Activated T-helper 1 cell treated with Interleukin-2 at 50 U/mL for 16 hours (primary cell): ENCODE measurements at places on chromosomes 4 and X.

DNA sequence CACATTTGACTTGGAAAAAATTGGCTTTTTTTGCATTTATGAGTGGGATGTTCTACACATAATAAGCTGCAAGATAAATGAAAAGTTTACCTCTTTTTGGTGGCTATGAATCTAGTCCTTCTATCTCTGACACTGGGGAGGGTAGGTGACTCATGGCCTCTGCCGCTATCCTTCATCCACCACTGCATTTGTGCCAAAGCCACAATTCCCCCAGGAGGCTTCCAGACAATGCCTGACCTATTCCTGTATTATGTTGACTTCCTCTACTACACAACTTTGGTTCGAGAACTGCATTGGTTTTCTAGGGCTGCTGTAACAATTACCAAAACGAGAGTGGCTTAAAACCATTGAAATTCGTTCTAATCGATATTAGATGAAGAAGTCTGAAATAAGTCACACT lies 245.6 kb downstream of the TRAM1L1 start:
- no peak for DNase-seq

DNA sequence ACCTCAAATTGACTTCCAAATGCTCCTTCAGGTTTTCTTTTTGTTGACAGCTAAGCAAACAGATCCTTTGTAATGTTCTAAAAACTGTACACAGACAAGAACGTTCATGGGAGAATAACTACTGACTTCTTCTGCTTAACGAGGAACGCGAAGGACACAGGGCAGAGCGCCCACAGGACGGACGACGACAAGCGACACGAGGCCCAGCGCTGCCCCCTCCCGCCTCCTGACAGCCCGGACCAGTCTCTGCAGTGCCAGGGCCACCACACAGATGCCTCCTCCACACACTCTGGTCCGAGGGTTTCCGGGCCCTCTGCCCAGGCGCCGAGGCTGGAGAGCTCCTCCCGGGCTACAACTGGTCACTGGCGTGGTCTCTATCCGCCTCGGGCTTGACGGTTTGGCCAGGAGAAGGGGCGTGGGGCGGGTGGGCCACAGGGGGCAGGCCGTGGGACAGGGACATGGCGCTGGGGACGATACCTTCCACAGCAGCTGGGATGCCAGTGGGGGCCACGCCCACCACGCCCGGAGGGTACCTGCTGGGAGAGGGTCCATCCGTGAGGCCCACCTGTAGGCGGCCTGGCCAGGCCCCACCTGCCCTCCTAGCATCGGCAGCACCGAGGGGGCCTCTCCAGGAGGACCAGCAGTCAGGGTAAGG lies 36.9 kb downstream of the CTBP1 start:
- DNase-seq = no peak

DNA sequence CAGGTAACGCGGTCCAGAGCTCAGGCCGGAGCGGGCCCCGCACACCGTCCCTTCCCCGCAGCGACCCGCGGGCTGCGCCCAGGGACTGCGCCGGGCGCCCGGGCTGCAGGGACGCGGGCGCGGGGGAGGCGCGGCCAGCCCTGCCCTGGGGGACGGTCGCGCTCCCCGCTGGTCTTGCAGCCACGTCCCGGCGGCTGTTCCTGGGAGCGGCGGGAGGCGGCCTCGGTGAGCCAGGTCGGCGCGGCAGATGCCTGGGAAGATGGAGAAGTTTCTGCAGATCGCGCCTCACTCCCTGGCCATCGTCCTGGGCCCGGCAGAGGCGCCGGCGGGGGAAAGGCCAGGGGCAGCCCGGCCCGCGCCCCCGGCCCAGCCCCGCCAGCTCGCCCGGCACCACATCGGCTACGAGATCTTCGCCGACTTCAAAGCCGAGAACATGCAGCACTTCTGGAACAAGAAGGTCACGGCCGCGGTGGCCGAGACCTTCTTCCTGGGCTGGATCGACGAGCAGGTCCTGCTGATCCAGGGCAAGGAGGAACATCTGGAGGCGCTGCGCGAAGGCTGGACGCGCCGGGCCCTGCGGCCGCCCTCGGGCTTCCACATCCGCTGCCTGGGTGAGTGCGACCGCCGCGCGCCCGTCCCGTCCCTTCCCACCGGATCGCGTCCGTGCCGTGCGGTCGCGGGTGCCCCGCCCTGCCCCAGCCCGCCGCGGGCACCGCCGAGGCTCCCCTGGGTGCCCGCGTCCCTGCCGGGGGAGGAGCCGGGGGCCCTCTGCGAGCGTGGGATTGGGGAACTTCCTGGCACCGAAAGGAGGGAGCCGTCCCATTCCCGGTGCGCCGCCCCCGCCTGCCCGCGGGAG lies 107.4 kb upstream of the STOX2 start:
- DNase-seq = no peak

DNA sequence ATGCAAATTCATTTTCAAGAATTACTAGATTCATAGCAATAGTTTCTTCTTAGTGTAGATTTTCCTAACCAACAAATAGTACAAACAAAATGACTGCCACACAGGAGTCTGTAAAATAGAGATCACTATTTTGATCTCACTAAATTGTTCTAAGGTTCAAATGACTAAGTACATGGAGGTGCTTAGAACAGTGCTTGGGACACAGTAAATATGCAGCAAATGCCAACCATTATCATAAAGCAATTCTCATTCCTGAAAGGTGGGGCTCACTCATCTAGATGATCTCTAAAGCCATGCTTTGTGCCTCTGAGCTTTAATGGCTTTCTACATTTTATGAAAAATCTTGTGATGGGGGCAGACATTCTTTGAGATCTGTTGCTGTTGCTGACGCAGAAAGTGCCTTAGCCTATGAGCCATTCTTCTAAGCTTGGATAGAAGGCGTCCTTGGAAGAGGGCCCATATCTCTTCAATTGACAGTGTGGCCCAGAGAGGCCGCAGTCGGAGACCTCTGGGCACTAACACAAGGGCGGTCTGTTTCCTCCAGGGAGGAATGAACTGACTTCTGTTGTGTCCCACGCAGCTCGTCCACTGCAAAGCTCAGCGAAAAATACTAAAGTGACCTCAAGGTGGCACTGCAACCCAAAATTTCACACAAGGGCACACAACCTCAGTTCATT lies 23.5 kb downstream of the TLR10 start:
- peak; percentile 11 for DNase-seq

- DNase-seq = no peak
Measured at GRCh38 chr4:46445710-46446314, 55.9 kb upstream of the GABRA2 start.

DNA sequence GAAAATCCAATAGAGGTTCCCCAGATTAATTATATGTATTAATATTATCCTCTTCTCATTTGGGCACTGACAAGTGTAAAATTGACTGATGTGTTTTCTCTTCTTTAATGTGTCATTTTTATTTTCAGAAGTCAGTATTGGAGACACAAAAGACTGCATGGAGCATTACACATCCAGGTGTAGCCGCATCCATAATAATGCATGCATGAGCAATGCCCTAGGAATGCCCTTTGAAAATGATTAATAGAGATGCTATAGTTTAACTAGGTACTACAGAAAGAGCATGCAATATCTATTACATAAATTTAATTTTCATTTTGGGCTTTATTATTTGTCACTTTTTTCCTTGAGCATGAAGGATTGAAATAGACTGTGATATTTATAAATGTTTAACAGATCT lies 509.9 kb downstream of the SPOCK3 start:
- no peak for DNase-seq

- DNase-seq = no peak
Measured at GRCh38 chrX:110509755-110510532, 151.3 kb downstream of the RTL9 start.
